ENCODE measurements at places on chromosomes 16 and 17.

DNA sequence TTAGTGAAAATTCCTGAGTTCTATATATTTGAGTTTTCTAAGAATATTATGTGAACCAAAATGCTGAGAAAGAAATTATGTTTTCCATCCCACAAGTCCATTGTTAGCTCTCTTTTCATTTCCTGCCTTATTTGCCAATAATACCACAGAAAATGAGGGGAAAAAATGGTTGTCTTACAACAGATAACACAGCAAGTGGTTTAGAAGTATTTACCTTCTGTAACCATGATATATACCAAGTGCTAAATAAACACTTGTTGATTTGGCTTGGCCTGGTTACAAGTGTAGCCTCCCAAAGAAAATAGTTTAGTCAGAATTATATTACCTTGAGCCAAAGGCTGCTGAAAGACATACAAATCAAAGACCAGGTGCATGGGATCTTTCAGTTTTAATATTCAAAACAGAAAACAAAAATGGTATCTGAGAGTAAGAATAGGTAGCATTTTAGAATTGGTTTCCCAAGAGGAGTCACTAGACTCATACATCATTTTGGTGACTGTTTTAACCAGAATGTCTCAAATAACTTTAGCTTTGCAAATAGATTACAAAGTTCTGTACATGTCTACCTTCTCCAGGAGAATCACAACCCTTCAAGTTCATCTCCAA lies 439.8 kb upstream of the DYNLRB2 start:
- DNase-seq, result no peak

DNA sequence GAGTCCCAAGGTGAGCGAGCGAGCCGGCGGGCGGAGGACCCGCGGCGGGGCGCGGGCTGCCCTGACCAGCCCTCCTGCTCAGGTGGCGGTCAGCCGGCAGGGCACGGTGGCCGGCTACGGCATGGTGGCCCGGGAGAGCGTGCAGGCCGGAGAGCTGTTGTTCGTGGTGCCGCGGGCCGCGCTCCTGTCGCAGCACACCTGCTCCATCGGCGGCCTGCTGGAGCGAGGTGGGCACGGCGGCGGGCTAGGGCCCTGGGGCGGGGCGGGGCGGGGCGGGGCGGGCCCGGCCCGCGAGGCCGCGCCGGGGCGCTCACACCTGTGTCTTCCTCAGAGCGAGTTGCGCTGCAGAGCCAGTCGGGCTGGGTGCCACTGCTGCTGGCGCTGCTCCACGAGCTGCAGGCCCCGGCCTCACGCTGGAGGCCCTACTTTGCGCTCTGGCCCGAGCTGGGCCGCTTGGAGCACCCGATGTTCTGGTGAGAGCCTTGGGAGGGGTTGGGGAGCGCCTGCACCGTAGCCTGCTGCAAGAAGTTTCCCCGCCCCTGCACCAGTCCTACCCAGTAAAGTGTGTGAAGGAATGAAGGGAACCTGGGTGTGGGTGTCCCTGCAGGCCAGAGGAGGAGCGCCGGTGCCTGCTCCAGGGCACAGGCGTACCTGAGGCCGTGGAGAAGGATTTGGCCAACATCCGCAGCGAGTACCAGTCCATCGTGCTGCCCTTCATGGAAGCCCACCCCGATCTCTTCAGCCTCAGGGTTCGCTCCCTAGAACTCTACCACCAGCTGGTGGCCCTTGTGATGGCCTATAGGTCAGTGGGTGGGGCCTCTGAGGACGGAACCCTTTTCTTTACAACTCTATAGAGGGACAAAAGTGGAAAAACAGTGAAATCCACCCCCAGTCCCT lies 802 bp downstream of the SETD6 start:
- DNase-seq, result no peak

DNA sequence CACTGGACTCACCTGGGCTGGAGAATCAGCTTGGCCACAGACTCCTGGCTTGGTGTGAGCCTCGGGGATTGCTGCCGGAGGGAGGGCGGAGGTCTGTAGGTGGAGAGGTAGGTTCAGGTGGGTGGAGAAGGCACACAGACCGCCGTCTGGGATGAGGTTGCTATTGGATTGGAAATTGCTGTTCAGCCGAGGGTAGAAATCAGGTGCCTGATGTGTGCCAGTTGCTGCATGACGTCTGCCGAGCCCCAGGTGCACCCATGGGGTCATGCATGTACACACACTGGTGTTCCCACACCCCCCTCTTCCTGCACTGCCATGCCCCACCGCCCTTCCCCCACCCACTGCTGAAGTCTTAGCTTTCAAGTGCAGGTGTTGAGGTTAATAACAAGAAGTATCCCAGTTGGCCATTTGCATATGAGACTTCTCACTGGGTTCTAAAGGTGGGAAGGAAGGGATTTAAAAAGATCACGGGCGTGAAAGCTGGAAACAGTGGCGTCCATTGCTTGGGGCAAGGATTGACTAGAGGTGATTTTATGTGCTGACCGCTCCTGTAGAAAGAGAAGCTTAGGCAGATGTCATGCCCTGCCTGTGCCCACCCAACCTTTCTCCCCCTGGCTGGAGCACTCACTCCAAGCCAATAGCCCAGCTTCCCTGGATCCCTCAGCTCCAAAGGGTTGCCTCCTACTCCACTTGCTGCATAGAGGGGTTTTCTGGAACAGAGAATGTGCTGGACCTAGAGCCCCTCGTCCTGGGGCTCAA lies 193.6 kb downstream of the CCDC182 start:
- no peak for DNase-seq

DNA sequence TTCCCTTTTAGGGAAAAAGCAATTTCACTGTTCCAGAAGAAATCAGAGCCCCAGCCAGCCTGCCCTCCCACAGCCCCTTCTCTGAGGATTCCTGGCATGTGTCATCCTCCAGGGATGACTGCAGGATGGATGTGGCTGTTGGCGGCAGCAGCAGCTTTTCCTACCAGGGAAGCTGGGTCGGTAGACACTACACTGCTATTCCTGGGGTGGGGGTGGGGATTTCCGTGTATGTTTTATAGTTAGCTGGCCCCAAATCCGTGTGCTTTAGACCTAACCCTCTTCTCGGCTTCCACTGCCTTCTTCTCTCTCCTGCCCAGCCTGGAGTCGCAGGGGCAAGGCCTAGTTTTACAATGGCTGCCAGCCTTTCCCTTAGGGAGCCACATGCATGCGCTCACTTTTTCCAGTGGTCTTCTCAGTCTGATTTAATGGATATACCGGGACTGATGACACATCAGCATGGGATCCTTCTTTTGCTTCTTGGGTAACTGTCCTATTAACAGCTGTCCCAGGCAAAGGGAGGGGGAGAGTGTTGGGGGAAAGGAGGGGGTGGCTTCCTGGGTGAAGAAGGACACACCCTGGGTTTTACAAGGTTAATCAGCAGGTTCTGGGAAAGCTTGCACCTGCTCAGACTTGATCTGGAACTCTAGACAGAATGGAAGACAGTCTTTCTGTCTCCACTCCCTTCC lies 2.7 kb upstream of the NFE2L1 start:
- no peak for DNase-seq

DNA sequence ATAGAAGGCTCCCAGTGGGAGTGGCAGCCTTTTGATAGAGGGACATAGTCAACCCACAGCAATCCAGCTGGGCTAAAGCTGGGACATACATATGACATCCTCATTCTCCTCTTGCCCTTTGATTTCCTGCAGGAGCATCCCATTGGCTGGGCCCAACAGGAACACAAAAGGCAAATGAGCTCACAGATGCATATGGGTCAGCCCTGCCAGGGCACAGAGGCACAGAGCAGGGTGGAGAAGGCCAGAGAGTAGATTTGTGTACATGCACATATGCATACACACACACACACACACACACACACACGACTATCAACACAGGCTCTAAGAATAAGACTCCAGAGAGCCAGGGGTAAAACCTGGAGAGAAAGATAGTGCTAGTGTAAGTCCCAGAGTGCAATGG lies 58.6 kb downstream of the MMD start:
- DNase-seq, result peak; percentile 38

- no peak for DNase-seq
Observed at GRCh38 chr16:84751241-84751640, 51.4 kb downstream of the USP10 start.

DNA sequence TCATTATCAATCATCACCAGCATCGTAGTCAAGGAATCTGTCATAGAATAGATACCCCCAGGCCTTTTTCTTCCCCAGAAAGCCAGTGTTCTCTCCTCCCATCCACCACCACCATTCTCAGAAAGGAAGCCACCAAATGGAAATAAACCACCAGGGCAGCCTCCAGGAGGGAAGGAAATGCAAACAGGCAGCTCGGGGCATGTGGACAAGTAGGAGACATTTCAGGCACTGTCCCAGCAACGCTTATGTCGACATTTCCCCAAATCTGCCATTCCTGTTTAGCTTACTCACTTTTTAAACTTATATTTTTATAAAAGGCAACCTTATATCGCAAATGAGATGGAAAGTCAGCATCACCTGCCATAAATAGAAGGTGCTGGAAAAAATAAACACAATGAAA lies 15.8 kb downstream of the EMP2 start:
- DNase-seq, result no peak

DNA sequence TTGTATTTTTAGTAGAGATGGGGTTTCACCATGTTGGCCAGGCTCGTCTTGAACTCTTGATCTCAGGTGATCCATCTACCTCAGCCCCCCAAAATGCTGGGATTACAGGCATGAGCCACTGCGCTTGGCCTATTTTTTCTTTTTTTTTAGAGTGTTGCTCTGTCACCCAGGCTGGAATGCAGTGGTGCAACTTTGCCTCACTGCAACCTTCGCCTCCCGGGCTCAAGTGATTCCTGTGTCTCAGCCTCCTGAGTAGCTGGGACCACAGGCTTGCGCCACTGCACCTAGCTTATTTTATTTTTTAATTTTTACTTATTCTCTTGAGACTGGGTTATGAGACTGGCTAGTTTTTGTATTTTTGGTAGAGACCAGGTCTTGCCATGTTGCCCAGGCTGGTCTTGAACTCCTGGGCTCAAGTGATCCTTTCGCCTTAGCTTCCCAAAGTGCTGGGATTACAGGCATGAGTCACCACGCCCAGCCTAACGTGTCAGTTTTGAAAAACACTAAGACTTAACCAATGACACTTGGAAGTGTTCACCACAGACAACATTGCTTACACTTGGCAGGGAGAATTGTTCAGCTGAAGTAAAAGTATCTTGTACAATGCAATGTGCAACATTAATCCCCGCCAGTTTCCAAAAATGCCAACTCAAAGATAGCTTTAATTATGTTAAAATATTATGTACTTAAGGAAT lies 26.9 kb downstream of the ATAD5 start:
- DNase-seq, result no peak

GRCh38 chr17:81466564-81467472 lies 45.8 kb downstream of the ACTG1 start:
- DNase-seq, result no peak

- peak; percentile 72 for DNase-seq
Observed at GRCh38 chr16:80369138-80369958, 171.4 kb upstream of the DYNLRB2 start.

- DNase-seq, result no peak
Observed at GRCh38 chr16:55569025-55569424, 2.5 kb downstream of the CAPNS2 start.

- no peak for DNase-seq
Observed at GRCh38 chr17:78010759-78011158, 52.3 kb downstream of the TNRC6C start.

DNA sequence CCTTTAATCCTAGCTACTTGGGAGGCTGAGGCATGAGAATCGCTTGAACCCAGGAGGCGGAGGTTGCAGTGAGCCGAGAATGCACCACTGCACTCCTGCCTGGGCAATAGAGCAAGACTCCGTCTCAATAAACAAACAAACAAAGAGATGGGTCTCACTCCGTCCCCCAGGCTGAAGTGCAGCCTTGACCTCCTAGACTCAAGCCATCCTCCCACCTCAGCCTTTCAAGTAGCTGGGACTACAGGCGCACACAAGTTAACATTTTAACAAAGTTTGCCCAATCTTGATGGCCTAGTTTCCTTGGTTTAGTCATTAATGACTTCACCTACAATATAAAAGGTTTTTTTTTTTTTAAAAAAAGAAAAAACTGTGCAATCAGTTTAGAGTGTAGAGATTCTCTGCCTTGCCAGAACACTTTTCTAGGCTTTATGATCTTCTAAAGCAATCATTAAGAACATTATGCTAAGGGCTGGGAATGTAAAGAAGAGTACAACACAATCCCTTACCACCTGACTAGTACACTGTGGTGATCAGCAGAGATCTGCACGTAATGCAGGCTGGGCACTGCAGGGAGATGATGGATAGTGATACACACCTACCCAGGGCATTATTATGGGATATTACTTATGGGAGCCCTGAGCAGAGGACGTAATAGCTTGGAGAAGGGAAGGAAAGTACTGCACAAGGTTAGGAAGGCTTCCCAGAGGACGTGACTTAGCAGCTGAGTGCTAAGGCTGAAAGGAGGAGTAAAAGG lies 6.9 kb downstream of the GOT2 start:
- DNase-seq, result no peak

DNA sequence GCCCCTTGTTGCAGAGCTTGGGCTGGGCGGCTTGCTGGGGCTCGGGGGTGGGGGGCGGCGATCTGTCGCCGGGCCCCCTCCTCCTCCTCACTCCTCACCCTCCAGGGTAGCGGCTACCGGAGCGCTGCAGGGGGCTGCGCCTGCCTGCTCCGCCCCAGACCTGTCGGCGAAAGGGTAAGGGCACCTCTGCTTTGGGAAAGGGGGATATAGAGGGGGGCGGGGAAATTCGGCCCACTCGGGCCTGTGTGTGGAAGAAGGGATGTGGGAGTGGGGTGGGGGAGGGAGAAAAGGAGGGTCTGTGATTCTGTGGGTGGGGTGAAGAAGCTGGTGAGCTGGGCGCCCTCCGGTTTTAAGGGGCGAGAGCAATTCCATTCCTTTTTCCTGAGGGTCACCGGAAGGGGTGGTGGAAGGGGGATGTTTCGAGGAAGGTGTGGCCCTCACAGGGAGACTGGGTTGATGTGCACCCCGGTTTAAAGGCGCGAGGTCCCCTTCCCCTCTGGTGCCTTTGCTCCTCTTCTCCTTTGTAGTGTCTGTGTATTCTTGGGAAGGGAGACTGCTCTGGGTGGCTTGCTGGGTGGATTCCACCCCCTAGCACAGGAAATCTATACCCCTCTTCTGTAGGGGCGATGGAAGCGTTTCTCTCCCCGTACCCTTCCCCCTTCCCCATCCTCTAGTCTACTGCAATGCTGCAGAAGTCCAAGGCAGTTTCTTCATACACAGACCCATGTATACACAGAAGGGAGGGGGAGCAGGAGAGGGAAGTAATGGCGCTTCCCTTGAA lies 878 bp downstream of the TAOK1 start:
- DNase-seq, result no peak

DNA sequence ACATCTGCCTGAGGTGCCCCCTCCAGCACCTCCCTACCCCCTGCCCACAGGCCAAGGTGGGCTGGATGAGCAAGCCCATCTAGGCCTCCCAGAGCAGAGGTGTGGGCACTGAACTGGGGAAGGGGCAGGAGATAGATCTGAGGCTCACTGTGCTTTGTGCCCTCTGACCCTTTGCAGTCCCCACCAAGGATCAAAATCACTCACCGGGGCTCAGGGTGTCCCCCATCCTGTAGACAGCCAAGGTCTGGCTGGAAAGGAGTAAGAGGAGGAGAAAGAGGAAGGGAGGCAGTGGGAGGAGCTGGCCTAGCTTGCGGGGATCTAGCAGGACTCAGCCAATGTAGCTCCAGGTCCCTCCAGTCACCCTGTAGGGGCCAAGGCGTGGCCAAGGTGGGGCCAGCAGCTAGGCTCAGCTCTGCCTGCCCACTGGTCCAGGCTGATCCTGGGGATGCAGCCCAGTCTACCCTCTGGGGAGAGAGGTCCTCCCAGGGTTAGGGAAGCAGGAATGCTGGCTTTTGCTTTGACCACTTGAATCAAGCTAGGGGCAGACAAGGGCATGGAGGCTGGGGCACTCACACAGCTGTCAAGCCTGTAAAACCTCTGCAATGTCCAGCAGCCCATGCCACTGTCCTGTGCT lies 1.8 kb downstream of the SLC12A4 start:
- DNase-seq, result no peak

- no peak for DNase-seq
Observed at GRCh38 chr17:79921411-79922115, 82.3 kb upstream of the CBX4 start.

Data from osteocyte (in vitro differentiated cells).